ENCODE measurements at places on chromosomes 7 and 10.

DNA sequence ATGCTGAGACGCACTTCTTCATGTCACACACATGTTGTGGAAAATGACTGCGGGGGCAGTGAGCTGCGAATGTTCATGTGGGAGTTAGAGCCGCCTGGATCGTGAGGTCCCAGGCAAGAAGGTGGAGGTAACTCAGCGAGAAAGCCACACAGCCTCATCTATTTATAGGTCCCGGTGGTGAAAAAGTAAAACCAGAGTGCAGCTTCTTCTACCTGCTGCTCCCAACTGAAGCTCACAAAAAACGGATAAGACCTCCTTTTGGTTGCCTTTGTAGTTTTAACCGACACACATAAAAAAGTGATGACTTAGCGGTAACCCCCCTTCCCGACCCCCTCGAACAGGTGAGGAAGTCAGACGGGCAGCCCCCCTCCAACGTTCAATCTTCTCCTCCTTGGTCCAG lies 276.9 kb downstream of the GATA3 start:
- no peak for DNase-seq

DNA sequence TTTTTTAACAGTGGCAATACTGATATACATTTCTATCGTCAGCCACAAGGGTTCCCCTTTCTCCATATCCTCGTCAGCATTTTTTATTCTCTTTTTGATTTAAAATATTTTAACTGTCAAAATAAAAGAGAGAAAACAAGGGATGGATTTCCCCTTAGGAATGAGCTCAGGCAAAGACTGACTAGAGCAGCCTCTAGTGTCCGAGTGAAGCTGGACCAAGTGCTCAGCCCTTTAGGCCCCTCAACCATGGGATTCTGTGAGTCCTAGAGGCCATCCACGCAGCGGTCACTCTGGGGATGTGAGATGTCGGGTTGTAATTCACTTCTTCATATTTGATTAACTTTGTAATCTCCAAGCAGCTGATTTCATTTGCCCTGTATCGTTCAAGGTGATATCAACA lies 137.4 kb upstream of the RNF32 start:
- no peak for DNase-seq

DNA sequence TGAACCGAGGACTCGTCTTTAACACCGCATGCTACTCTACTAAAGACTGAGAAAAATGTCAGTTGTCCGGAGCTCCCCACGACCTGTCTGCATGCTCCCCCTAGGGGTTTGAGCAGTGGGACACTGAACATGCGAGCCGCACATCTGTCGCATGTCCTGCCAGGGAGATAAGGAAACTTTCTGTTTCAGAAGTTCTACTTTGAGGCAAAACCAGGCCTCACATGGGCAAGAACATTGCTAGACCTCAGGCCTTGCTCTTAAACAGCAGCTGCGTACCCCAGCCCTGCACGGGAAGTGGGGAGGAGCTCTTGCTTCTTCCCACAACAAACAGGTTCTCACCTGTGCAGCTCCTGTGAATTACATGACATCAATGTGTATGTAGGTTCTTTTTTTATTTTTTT lies 30.3 kb upstream of the HERPUD2 start:
- no peak for DNase-seq

DNA sequence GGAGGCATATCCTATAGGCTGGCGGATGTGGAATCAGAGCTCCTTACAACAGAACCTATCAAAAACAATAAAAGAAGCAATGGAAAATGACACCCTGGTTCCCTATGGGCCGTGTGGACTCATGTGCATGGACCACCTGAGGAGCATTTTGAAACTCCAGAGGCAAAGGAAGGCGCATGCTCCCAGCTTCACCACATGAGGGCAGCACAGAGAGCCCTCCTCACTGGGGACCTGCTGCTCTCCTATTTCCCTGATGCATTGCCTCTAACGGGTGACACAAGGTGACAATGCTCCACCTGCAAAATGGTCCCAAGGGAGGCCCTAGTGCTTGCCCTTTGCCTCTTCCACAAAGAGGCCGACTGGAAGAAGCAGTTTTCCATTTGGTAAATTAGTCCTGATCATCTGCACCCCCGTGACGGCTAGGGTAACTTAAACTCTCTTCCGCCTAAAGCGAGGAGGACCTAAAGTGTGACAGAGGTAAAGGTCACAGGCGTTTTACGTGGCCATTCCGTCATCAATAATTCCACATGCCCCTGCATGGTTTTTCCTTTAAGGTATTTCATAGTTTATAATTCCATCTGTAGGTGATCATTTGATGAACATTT lies 67.7 kb downstream of the GPAM start:
- no peak for DNase-seq

- no peak for DNase-seq
Measured at GRCh38 chr10:124180947-124181549, 87.7 kb upstream of the CHST15 start.

- DNase-seq = no peak
Measured at GRCh38 chr7:72055426-72055825, 356.7 kb downstream of the CALN1 start.

Data from brain (organoid and tissue), 16 donors.